ENCODE measurements at places on chromosomes 7 and 10.

- DNase-seq = no peak
These were observed 416 bp downstream of the BBS9 start for GRCh38 chr7:33129806-33130153.

DNA sequence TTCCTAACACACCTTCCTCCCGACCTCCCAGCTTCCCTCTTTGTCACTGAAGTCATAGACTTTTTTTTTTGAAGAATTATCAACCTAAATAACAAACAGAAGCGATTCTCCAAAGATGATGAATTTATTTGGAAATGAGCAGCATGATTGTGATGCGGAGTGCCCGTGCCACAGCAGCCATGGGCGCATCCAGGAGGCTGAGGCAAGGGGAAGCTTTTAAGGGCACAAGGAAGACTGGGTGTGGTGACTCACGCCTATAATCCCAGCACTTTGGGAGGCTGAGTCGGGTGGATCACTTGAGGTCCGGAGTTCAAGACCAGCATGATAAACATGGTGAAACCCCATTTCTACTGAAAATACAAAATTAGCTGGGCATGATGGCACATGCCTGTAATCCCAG lies 16.2 kb upstream of the GIMAP8 start:
- DNase-seq = no peak

DNA sequence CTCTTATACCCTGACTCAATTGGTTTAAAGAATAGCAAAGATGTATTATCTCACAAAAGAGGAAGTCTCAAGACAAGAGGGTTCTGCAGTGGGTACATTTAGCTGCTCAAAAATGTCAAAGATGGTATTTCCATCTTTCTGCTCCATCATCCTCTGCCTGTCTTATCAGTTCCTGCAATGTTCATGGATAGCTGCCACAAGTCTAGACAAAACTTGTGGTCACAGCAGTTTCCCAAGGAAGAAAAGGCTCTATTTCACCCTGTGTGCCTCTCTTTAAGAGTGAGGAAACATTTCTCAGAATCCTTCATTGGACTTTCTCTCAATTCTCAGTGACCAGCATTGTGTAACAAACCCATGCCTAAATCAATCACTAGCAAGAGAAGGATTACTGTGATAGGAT lies 634.2 kb upstream of the AUTS2 start:
- no peak for DNase-seq

- no peak for DNase-seq
These were observed 1.3 kb downstream of the FIGNL1 start for GRCh38 chr7:50448823-50449222.
